Heart left ventricle (tissue), 16 donors: ENCODE measurements at places on chromosomes 7 and 10. TPM values are rescaled to one million over a fixed set of nuclear protein-coding genes. Genes with fewer than 3 reads are reported as not detected.

DNA sequence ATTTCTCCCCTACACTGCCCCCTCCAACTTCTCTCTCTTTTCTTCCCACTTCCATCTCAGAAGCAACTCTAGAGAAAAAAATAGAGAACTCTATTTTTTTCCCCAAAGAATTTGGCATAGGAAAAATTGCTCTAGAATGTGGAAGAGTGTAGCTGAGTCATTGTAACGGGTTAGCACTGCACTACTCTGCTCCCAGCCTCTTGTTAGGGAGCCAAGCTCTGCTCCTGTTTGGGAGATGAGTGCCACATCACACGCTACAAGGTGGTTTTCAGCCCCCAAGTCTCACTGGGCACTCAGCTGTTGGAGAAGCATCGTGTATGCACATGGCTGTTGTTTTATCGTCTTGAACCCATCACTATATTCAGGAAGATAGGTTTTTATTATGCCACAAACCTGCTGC lies 136.4 kb downstream of the BMPER start:
- no peak for DNase-seq

- DNase-seq: no peak
Measured at GRCh38 chr10:132365102-132365501, 31.9 kb upstream of the PWWP2B start.

DNA sequence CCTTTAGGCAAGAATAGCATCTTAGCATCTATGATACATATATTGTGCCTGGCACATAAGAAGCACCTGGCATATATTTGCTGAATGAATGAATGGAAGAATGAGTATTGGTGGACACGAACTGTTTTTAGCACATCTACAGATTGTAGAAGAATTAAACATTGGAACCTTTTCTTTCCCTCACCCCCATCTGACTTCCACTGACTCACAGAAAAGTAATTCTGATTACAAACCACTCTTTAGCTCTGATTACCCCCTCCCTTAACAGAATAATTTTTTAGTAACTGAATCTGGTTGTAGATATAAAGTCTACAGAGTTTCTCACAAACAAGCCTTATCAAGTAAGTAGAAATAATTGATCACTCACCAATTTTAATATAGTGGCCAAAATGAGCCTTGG lies 31.9 kb downstream of the SLC26A4 start:
- DNase-seq: no peak

GRCh38 chr7:31663072-31663471 lies 23.9 kb upstream of the PPP1R17 start:
- no peak for DNase-seq

GRCh38 chr7:73427902-73428787 lies 5.4 kb upstream of the FZD9 start:
- no peak for DNase-seq

- DNase-seq: no peak
Measured at GRCh38 chr7:126608339-126608776, 644.4 kb downstream of the GRM8 start.

- no peak for DNase-seq
Measured at GRCh38 chr7:141785706-141786552, 4.1 kb upstream of the TAS2R5 start.

RELN gene
- 1.7 TPM for polyA plus RNA-seq

DNA sequence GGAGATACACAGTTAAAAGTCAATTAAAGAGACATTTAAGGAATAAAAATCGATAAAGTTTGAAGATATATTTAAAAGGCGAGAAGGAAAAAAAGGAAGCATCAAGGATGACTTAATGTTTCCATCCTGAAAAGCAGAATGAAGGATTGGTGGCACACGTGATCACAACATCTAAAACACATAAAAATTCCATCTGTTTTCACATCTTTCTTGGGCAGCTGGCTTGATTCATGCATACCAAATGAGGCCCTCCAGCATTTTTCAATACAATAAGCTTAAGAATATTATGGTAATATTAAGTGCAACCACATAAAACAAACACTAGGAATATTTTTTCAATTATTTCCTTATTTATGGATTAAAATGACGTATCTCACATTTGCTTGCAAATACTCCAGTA lies 112.6 kb downstream of the TPK1 start:
- DNase-seq: no peak

CCDC172 gene
- not detected for polyA plus RNA-seq

DNA sequence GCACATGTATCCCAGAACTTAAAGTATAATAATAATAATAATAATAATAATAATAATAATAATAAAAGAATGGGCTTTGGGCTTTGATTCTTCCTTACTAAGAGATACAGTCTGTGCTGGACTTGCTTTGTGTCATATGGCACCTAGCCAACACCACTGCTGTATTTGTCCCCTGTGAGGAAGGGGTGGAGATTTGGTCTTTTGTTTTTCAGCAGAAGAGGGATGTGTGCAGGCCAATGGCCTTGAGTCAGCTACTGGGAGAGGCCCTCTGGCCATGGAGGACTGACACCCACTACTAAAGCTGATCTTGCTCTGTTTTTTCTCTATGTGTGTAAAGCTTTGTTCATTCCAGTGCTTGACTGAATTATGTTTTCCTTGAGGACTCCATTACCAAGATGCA lies 573.0 kb upstream of the PCDH15 start:
- DNase-seq: no peak

C7orf25 gene
- 5.0 TPM for polyA plus RNA-seq

CALHM2 gene
- polyA plus RNA-seq: 20.1 TPM

GRCh38 chr7:149053885-149054284 lies 25.6 kb upstream of the PDIA4 start:
- DNase-seq: no peak

GRCh38 chr10:104680467-104681401 lies 39.6 kb downstream of the SORCS3 start:
- no peak for DNase-seq

DNA sequence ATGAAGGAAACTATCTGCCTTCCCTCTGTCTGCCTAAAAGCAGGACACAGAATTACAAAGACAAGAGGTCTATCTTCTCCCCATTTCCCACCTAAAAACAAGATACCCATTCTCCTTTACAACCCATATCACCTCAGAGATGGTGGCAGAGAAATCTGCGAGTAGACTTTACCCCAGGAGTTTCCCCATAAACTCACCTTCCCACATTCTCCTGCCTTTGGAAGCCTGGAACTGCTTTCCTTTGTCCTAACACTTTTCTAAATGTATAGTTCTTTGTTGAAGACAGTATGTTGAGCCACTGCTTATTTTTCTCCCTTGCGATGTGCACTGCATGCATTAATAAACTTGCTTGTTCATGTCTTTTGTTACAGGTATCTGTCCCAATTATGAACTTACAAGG lies 8.0 kb downstream of the SHTN1 start:
- no peak for DNase-seq

TIAL1 gene
- polyA plus RNA-seq: 24.8 TPM

MYO1G gene
- 0.65 TPM for polyA plus RNA-seq

DNA sequence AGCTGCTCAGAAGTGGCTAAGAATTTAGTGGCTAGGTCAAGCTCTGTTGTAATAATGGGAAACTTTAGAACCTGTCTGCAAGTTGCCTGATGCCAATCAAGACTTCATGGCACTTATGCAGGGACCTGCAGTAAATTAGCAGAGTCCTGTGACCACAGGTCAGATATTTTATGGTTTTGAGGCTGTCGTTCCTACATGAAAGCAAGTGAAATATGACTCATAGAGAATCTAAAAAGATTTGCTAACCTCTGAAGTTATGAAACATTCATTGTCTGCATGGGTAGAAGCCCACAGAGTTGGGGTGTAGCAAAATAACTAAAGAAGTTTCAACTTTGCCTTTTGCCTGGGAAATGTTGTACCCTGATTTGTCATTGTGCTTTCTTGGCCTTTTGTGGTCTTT lies 32.3 kb downstream of the SLC39A12 start:
- no peak for DNase-seq

- no peak for DNase-seq
Measured at GRCh38 chr7:66693331-66693730, 47.2 kb upstream of the RABGEF1 start.

- DNase-seq: peak; percentile 48
Measured at GRCh38 chr10:132205650-132206376, 19.1 kb downstream of the DPYSL4 start.

AOAH gene
- polyA plus RNA-seq: 0.65 TPM

DNA sequence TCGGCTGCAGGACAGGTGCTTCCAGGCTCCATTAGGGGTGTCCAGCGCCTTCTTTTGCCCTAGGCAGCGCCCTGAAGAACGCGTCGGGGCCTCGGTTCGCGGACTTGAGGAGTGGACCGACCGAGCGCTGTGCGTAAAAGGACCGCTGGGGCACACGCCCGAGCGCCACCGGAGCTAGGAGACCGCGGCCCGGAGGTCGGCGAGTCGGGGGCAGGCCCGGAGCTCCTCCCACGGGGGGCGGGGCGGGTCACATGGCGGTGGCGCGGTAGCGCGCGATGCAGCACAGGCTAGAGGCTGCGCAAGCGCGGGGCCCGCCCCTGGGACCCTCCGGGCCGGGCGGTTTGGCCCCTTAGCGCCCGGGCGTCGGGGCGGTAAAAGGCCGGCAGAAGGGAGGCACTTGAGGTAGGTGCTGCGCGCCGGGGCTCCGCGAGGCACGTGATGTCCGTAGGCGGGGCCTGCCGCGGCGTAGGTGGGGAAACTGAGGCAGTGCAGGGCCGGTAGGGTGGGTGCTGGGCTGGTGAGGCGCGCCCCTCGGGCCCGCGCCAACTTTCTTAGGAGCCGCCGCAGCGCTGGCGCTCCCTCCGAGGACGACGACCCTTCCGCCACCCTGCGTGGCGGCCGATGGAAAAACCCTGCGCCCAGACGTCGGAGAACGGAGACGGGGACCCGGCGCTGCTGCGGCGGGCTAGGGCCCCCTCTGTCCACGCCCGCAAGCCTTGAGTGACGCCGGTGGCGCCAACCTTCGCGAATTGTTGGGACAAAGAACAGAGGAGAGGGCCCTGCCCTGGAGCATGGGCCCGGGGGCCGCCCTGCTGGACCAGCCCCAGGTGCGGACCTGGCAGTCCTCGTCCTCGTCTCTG lies at the start of gene PRXL2A:
TSS of gene PRXL2A (plus strand) at position 310 of the 860 bp plus-strand sequence. CDS start 11,917 bp downstream, outside the sequence.
- DNase-seq: peak; percentile 91

DNA sequence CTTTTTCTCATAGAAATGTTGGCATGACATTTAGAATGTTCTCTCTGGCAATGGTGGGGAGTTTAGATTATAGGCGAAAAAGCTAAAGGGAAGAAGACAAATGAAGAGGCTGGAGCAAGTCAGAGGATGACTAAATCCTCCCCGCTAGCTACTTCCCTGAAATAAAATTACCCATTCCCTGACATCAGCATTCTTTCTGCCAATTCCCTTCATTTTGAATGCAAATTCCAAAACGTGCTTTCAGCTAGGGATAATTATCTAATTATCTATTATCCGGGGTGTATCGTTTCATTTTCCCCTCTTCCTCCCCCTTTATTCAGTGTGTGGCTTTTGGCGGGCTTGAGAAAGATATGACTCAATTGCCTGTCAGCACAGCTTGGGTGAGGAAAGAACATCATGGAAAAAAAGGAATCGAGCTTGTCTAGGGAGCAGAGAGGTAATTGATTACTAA lies 672.3 kb downstream of the TNS3 start:
- DNase-seq: no peak

- no peak for DNase-seq
Measured at GRCh38 chr7:93949423-93949822, 27.9 kb downstream of the GNG11 start.

DNA sequence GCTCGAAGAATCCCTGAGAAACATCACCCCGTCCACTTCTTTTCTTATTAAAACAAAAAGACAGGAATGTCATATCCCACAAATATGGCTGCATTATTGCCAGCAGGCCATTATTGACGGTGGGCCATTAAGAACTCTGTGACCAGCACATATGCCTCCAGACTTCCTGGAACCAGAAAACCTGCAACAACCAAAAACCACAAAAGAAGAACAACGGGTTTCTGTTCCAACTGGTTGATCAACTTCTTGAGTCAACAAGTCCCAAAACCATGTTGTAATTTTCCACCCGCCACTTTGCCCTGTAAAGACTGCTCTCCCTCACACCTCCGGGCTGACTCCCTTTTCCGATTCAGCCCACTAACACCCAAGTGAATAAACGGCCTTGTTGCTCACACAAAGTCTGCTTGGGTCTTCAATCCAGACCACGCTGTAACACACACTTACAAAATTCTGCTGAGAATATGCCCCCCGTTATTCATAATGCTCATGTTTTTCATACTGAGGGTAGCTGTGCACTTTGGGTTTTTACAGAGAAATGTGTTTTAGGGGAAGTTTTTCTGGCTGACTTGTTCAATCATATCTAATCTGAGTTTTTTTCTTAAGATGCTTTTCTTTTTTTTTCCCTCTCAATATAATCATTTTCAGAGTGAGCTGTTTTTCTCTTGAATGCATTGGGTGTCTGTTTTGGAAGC lies 20.7 kb downstream of the ZNF107 start:
- no peak for DNase-seq

DNA sequence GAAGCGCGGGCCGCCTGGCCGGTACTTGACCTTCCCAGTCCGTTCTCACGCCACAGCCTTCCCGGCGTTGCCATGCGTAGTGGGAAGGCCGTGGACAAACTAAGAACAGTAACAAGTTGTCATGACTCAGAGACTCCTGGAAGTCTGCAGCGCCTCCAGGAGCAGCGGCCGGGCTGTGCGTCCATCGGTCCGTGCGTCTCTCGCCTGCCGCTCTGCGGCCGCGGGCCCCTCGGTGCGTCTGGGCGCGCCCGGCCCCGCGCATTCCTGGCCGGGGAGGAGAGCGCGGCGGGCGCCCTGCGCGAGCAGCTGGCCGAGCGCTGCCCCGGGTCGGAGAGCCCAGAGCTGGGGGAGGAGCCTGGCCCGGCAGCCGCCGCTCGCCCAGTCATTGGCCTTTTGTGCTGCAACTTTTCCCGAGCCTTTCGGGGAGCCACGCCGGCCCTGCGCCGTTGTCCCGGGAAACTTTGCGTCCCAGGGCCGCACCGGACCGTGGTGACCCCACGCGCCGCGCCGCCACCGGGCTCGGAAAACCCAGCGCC lies 123.7 kb downstream of the TACC2 start:
- DNase-seq: peak; percentile 86

GRCh38 chr10:110793128-110793812 lies 78.5 kb upstream of the PDCD4 start:
- no peak for DNase-seq

GRCh38 chr10:132900211-132900756 lies 42.1 kb downstream of the CFAP46 start:
- no peak for DNase-seq

DNA sequence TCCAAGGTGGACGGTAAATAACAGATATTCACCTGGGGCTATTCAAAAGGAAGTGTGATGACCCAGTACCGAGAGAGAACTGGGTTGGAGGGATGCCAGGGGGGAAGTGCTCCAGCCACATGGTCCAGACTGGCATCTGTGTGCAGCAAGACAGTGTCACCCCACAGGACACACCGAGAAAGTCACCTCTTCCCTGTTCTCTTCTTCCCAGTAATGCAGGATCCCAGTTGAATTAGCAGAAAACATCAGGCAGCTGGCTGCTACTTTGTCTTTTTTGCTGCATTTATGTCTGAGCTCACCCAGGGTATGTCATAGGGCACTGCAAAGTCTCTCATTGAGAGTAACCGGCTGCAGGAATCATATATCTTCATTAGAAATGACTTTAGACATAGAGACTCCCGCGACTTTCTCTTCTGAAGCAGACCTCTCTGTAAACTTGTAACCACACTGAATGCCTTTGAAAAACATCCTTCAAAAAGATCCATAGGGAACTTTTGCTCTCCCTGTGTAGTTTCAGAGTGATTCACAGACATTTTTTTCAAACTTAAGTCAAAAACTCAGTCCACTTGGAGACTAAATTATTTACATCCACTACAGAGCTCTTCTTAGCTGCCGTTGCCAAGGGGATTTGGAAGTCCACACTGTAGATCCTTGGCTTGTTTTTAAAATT lies 609.0 kb upstream of the DPP6 start:
- DNase-seq: no peak

GRCh38 chr7:128879939-128880746 lies 17.5 kb downstream of the ATP6V1F start:
- DNase-seq: peak; percentile 63

NUTM2A gene
- 3.8 TPM for polyA plus RNA-seq

GRCh38 chr10:5648494-5649457 lies 17.6 kb downstream of the ASB13 start:
- DNase-seq: no peak
